Activated CD4-positive, alpha-beta memory T cell treated with anti-CD3 and anti-CD28 coated beads, Interleukin-2, amount 10 ng/mL, durations not matched to agents 7 days and 5 days (primary cell): ENCODE measurements at places on chromosomes 12 and 14. TPM values are rescaled to one million over a fixed set of nuclear protein-coding genes. Genes with fewer than 3 reads are reported as not detected.

DNA sequence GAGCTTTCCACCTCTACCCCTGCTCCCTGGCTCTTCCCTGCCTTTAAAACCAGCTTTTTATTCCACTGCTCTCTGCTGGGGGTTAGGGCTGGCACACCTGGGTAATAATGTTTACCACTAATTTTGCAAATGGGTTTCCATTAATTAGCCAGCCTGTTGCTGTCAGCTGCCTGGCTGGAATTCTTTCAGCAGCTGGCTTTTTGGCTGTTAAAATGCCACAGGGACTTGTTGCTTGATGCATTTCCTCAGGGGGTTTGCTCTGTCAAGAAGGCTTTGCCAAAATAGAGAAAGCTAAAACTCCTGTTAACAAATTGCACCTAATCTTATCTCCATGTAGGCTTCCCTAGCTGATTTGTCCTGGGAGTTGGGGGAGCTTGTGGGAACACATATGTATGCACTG, 51.8 kb upstream of the PSMC1 start:
- H3K36me3 ChIP-seq: no peaks in the 10 kb centered on the region
- no peak overlapping the region for H3K4me3 ChIP-seq
- H3K27ac ChIP-seq: no peak overlapping the region
- no peak for DNase-seq
- H3K4me1 ChIP-seq: no peaks in the 10 kb centered on the region

GRCh38 chr14:92121670-92122350, at the start of the genes CPSF2 and NDUFB1:
Gene CPSF2 (plus strand): TSS chr14:92121969. CDS start chr14:92130985, 9,016 bp downstream.
Gene NDUFB1 (minus strand): TSS chr14:92121706. CDS start chr14:92117637, 4,069 bp downstream.
- H3K4me1 ChIP-seq: peaks cover 50% of the 10 kb centered on the region
- H3K4me3 ChIP-seq: peak within 1 kb of the TSS; percentile 85
- DNase-seq: peak; percentile 86

- no peaks in the 10 kb centered on the region for H3K36me3 ChIP-seq
- peak; percentile 58 for DNase-seq
- no peaks in the 10 kb centered on the region for H3K27me3 ChIP-seq
- H3K27ac ChIP-seq: peak overlapping the region; percentile 90
Observed at GRCh38 chr12:107368586-107368985, 275.2 kb upstream of the CRY1 start.

DNA sequence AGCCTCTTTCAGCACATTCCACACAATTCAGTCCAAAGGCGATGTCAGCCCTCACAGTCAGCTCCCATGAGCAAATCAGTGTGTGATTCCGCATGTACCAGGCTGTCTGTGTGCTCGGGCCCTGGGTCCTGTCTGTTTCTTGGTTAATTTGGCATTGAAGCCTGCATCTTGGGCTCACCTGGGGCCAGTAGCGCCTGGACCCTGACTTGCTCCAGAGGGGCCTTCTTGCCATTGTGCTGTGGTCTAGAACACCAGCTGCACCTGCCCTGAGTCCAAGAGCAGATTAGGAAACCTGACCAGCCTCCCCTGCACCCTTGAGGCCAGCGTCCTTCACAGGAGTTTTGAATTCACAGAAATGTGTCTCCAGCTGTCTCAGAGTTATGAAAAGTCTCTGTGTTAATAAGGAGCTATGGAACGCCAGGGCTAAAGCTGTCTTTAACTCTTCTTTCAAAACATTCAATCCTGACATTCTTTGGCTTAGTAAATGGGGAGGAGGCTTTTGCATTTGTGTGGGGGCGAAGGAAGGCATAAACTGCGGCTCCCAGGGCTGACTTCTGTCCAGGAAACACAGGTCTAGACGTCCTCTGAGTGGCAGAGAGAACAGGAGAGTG, 102.2 kb downstream of the ARF6 start:
- no peaks in the 10 kb centered on the region for H3K27me3 ChIP-seq
- peaks cover 2% of the 10 kb centered on the region for H3K36me3 ChIP-seq
- no peak for DNase-seq
- no peak overlapping the region for H3K27ac ChIP-seq
- H3K4me1 ChIP-seq: peaks cover 54% of the 10 kb centered on the region

DNA sequence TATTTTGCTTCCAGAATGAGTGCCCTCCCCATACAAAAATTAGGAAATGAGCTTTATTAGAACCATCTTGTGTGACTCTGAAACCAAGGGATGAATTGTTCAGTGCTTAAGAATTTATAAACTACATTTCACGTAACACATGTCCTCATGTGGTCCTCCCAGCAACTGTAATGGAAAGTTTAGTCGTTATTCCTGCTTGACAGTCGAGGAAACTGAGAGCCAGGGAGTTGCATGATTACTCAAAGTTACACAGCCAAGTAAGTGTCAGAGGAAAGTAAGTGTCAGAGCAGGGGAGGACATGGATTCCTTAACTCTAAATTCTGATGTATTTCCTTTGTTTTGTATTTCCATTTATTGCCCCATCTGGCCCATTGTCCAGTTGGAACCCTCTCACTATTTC, 453.9 kb downstream of the FUT8 start:
- peaks cover 53% of the 10 kb centered on the region for H3K4me1 ChIP-seq
- no peak overlapping the region for H3K27ac ChIP-seq
- peaks cover 10% of the 10 kb centered on the region for H3K36me3 ChIP-seq

GRCh38 chr12:19464192-19464580, 24.9 kb downstream of the AEBP2 start:
- peaks cover 14% of the 10 kb centered on the region for H3K4me1 ChIP-seq
- no peak overlapping the region for H3K27ac ChIP-seq
- H3K4me3 ChIP-seq: no peak overlapping the region
- no peaks in the 10 kb centered on the region for H3K27me3 ChIP-seq

- no peak for DNase-seq
- no peaks in the 10 kb centered on the region for H3K36me3 ChIP-seq
- H3K4me1 ChIP-seq: peaks cover 4% of the 10 kb centered on the region
- H3K27me3 ChIP-seq: no peaks in the 10 kb centered on the region
Observed at GRCh38 chr14:60865378-60866127, 115.3 kb downstream of the TRMT5 start.

GRCh38 chr12:116759783-116760621, 21.9 kb downstream of the RNFT2 start:
- peak overlapping the region; percentile 74 for H3K4me3 ChIP-seq
- H3K27ac ChIP-seq: peak overlapping the region; percentile 56
- peak; percentile 59 for DNase-seq
- peaks cover 26% of the 10 kb centered on the region for H3K4me1 ChIP-seq
- H3K36me3 ChIP-seq: peaks cover 31% of the 10 kb centered on the region

DNA sequence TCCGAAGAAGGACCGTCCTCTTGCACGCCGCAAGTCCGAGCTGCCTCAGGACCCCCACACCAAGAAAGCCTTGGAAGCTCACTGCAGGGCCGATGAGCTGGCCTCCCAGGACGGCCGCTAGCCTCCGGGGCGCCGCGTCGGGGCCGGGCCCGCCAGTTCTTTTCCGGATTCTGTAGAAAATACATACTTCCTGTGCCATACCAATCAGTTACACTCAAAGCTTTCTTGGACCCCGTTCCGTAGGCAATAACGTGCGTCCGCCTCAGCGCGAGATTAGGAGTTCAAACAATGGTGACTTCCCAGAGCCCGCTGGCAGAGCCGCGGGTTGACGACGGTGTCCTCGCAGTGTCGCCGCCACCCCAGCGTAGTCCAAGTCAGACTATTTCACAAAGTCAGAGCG, 39.2 kb upstream of the DYNC1H1 start:
- DNase-seq: no peak
- no peaks in the 10 kb centered on the region for H3K27me3 ChIP-seq
- H3K4me1 ChIP-seq: no peaks in the 10 kb centered on the region
- no peak overlapping the region for H3K4me3 ChIP-seq
- H3K27ac ChIP-seq: no peak overlapping the region

DNA sequence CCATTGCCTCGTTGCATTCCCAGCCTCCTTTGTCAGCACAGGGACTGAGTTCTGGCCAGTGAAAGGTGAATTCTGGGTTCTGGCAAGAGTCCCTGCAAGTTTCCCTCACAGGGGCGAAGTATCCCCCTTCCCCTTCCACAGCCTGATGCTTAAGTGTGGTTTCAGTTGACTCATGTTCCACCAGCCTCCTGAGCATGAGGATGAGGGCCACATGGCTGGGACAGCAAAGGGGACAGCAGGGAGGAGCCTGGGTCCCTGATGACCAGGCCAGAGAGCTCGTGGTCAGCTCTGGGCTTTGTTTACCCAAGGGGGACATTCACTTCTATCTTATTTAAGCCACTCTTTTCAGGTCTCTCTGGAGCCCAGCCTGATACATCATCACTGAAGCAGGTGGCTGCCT, 36.5 kb downstream of the CACNA2D4 start:
- no peak overlapping the region for H3K27ac ChIP-seq
- H3K4me3 ChIP-seq: no peak overlapping the region
- peak; percentile 6 for DNase-seq
- H3K27me3 ChIP-seq: no peaks in the 10 kb centered on the region

GRCh38 chr12:92365836-92366235, 220.2 kb upstream of the BTG1 start:
- no peaks in the 10 kb centered on the region for H3K27me3 ChIP-seq
- no peak for DNase-seq
- H3K36me3 ChIP-seq: peaks cover 17% of the 10 kb centered on the region
- H3K4me1 ChIP-seq: peaks cover 32% of the 10 kb centered on the region
- H3K4me3 ChIP-seq: no peak overlapping the region

DNA sequence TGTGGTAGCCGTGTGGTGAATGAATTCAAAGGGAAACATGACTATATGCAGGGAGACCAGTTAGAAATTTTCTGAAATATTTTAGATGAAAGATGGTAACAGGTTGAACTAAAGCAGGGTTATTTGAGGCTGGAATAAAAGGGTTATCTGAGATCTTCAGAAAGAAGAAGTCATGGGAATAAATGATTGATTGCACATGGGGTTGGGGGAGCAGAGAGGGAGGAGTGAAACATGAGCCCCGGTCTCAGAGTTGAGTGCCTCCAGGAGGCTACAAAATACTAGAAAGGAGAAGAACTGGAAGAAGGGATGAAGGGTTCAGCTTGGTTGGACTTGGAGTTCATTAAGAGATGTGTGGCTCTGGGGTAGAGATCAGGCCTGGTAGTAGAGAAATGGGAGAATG, 16.3 kb upstream of the FGF23 start:
- H3K4me3 ChIP-seq: no peak overlapping the region
- no peaks in the 10 kb centered on the region for H3K36me3 ChIP-seq
- H3K27me3 ChIP-seq: peaks cover 47% of the 10 kb centered on the region
- no peak for DNase-seq
- no peak overlapping the region for H3K27ac ChIP-seq
- H3K4me1 ChIP-seq: peaks cover 6% of the 10 kb centered on the region

- no peaks in the 10 kb centered on the region for H3K27me3 ChIP-seq
- H3K36me3 ChIP-seq: peaks cover 3% of the 10 kb centered on the region
- no peak overlapping the region for H3K27ac ChIP-seq
- H3K4me3 ChIP-seq: no peak overlapping the region
Observed at GRCh38 chr12:131129839-131130238, 176.1 kb downstream of the ADGRD1 start.

DNA sequence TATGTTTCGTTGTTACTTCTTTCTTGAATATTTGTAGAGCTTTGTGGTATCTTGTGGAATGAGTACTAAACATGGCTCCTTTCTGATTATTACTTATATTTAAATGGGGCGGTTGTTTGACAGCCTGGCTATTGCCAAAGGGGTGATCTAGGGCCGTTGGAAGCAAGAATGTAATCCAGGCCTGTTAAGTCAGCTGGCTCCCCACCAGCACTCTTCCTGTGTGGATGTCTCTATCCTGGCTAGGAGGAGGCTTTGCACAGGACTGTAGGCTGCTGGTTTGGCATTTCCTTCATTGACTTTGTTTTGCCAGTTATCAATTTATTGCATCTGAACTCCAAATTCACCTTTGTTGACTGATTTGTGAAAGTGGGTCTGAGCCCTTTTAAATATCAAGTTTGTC, 5.6 kb downstream of the FAM234B start:
- H3K27me3 ChIP-seq: no peaks in the 10 kb centered on the region
- no peak for DNase-seq
- H3K27ac ChIP-seq: no peak overlapping the region
- H3K4me3 ChIP-seq: no peak overlapping the region
- peaks cover 13% of the 10 kb centered on the region for H3K4me1 ChIP-seq

- no peak overlapping the region for H3K4me3 ChIP-seq
- H3K27ac ChIP-seq: no peak overlapping the region
- H3K36me3 ChIP-seq: no peaks in the 10 kb centered on the region
- DNase-seq: no peak
- H3K4me1 ChIP-seq: no peaks in the 10 kb centered on the region
Observed at GRCh38 chr12:97404093-97404492, 58.5 kb upstream of the RMST start.

DNA sequence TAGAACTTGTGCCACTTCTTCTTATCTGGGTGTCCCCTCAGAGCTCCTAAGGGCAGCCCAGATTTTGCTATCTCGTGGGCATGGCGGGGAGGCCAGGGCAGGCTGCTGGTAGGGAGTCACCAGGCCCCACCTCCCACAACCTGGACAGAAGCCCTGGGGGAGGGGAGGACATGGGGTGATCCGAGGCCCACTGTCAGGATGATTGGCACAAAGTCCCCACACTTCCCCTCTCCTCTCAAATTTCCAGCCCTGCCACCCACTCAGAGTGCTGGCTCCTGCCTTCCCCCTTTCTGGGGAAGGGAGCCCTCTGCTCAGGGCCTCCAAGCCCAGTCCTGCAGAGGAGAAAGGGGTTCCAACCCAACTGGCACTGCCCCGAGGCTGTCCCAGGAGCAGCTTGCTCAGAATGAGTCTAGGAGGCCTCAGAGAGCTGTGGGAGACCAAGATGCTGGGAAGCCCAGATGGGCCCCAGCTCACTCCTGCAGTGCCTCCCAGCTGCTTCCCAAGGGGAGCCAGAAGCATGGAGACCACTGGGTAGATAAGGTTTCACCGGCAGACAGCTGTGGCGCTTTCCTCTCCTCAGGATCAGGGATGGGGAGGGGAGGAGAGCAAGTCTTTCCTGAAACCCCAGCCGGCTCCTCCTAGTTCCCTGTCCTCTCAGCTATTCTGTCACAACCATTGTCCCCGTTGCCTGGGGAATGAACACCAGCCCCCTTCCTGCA, 82.8 kb downstream of the B4GALNT3 start:
- H3K27me3 ChIP-seq: peaks cover 9% of the 10 kb centered on the region
- no peaks in the 10 kb centered on the region for H3K36me3 ChIP-seq
- H3K4me1 ChIP-seq: peaks cover 20% of the 10 kb centered on the region
- no peak for DNase-seq
- H3K27ac ChIP-seq: no peak overlapping the region
- no peak overlapping the region for H3K4me3 ChIP-seq

DNA sequence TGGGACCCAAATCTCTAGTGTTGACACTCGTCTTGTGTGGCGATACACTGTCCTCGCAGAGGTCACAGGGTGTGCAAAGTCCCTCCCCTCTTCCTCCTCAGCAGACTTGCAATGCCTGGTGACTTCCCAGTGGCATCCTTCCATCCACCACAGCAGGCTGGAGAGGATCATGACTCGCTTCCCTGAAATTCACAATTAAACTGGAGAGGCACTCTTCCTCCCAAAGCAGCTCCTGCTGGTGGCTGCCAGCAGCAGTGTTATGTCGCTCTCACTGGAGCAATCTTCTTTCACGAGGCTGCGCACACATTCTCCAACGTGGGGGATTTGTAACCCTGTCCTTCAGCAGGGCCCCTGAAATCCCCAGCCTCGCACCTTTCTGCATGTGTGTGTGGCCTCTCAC, 145.2 kb upstream of the TMCC3 start:
- no peak overlapping the region for H3K27ac ChIP-seq
- H3K36me3 ChIP-seq: no peaks in the 10 kb centered on the region
- H3K4me3 ChIP-seq: no peak overlapping the region
- DNase-seq: no peak
- peaks cover 3% of the 10 kb centered on the region for H3K27me3 ChIP-seq

Gene L3HYPDH
- total RNA-seq: 15.6 TPM

Gene PSMA6
- total RNA-seq: 235 TPM

Gene MOK
- total RNA-seq: 0.88 TPM

Gene CMA1
- not detected for total RNA-seq
